ENCODE measurements at places on chromosomes 12 and 14. TPM values are rescaled to one million over a fixed set of nuclear protein-coding genes. Genes with fewer than 3 reads are reported as not detected.

USP44 gene
- 10.0 TPM for total RNA-seq

ESR2 gene
- total RNA-seq = 1.4 TPM

GPR84 gene
- total RNA-seq = not detected

IFNG-AS1 gene
- under 0.01 TPM for total RNA-seq

TCL1B gene
- total RNA-seq = not detected

IGFBP6 gene
- total RNA-seq = 1,620 TPM

RNF212B gene
- total RNA-seq = not detected

SLC25A21 gene
- 0.17 TPM for total RNA-seq

CD69 gene
- not detected for total RNA-seq

FGF6 gene
- total RNA-seq = not detected

POTEM gene
- not detected for total RNA-seq

NUAK1 gene
- 1.9 TPM for total RNA-seq

MYBPC1 gene
- not detected for total RNA-seq

CINP gene
- 45.4 TPM for total RNA-seq

TC2N gene
- total RNA-seq = not detected

ZC2HC1C gene
- 1.5 TPM for total RNA-seq

CTSG gene
- total RNA-seq = not detected

IL31 gene
- not detected for total RNA-seq

GUCY2C gene
- total RNA-seq = not detected

IPO4 gene
- 24.3 TPM for total RNA-seq

RASAL1 gene
- not detected for total RNA-seq

RPS6KA5 gene
- 3.4 TPM for total RNA-seq

CCDC91 gene
- total RNA-seq = 24.9 TPM

KCTD10 gene
- 52.8 TPM for total RNA-seq

NYNRIN gene
- total RNA-seq = 17.5 TPM

PLA2G1B gene
- 0.17 TPM for total RNA-seq

SLC6A15 gene
- 53.1 TPM for total RNA-seq

WNT1 gene
- total RNA-seq = not detected

CPNE6 gene
- total RNA-seq = not detected

BRMS1L gene
- 3.6 TPM for total RNA-seq

STAC3 gene
- 0.63 TPM for total RNA-seq

NOVA1 gene
- total RNA-seq = 7.3 TPM

FIGNL2 gene
- total RNA-seq = 0.16 TPM

BEGAIN gene
- 0.17 TPM for total RNA-seq

DAO gene
- not detected for total RNA-seq
